Mesothelial cell of epicardium (in vitro differentiated cells): ENCODE measurements at places on chromosomes 5 and 9. TPM values are rescaled to one million over a fixed set of nuclear protein-coding genes. Genes with fewer than 3 reads are reported as not detected.

The ANXA1 gene
- total RNA-seq = 166 to 189 TPM (median 183 TPM) in 3 replicates

The PCDHGA9 gene
- total RNA-seq = 2.1 to 2.3 TPM (median 2.3 TPM) in 3 replicates

The TOR1A gene
- total RNA-seq = 33.7 to 34.8 TPM (median 33.8 TPM) in 3 replicates

The FAM169A gene
- total RNA-seq = 22.6 to 23.7 TPM (median 23.5 TPM) in 3 replicates

The CDKN2B gene
- total RNA-seq = 40.3 to 47.6 TPM (median 45.2 TPM) in 3 replicates

DNA sequence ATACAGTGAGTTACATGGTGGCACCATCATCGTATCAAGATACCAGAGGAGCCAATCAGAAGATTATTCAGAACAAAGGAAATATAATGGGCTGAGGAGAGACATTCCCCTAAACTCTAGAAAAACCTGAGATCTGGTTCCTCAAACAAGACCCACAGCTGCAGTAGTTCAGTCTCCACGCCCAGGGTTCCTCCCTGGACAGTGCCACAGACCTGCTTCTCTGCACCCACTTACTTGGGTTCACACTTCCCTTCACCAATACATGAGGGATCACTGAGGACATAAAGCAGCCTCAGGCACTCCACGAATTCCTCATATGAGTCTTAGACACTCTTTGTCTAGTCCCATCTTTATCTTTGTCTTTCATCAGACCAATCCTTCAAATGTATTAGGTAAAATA, 101.7 kb downstream of the APTX start:
- peaks cover 3% of the 10 kb centered on the region for H3K4me1 ChIP-seq
- H3K36me3 ChIP-seq = no peaks in the 10 kb centered on the region
- DNase-seq = no peak
- no peak overlapping the region for H3K4me3 ChIP-seq

- H3K27me3 ChIP-seq = no peaks in the 10 kb centered on the region
- peak overlapping the region; percentile 86 for H3K27ac ChIP-seq
- H3K4me1 ChIP-seq = peaks cover 40% of the 10 kb centered on the region
Measured at GRCh38 chr5:80116465-80116864, 81.3 kb downstream of the THBS4 start.

DNA sequence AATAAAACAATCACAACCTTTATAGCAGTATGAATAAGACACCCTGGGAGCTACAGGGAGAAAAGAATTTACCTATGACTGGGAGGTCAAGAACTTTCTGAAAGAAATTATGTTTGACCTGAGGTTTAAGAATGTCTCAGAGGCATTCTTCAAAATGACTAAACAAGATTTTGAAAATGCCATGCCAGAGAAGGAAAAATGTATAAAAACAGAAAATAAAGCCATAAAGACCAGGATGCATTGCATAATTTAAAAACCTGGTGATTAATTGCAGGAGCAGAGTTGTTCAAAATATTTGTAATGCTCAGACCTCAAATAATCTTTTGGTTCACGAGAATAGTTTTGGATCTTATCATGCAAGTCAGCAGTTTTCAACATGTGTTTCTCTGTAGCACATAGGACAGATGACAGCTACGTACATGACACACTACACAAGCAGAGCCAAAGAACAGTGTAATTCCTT, 954.7 kb upstream of the ARRDC3 start:
- DNase-seq = no peak
- H3K36me3 ChIP-seq = no peaks in the 10 kb centered on the region
- peaks cover 12% of the 10 kb centered on the region for H3K4me1 ChIP-seq

- peak; percentile 7 for DNase-seq
- no peak overlapping the region for H3K27ac ChIP-seq
- no peak overlapping the region for H3K4me3 ChIP-seq
Measured at GRCh38 chr9:69151506-69151905, 22.6 kb upstream of the TJP2 start.

- H3K4me3 ChIP-seq = no peak overlapping the region
- peaks cover 30% of the 10 kb centered on the region for H3K27me3 ChIP-seq
- no peak overlapping the region for H3K27ac ChIP-seq
Measured at GRCh38 chr5:164650427-164650826, 1145.0 kb downstream of the MAT2B start.

DNA sequence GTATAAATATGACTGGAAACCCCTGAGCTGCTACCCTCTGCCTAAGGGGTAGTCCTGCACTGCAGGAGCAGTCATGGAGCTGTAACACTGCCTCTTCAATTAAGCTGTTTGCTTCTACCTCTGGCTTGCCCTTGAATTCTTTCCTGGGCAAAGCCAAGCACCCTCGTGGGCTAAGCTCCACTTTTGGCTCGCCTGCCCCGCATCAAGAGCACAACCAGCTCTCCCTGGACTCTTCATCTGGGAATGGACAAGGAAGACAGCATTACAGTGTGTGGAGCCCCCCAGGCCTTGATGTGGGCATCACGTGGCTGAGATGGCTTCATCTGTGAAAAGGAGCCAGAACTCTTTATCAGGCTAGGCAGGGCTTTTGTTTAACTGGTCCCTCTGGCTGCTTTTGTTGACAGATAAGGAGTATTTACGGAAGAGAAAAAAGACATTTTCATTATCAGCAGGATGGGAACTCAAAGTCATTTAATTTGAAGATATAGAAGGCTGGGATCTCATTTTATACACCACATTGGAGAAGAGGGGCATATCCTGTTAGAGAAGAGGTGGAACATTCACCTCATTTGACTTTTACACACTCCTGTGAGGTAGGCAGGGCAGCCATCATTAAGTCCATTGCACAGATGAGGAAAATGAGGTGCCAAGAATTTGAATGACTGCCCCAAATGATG, 137.8 kb downstream of the SEMA6A start:
- no peak overlapping the region for H3K27ac ChIP-seq
- no peak for DNase-seq
- peaks cover 21% of the 10 kb centered on the region for H3K4me1 ChIP-seq
- no peak overlapping the region for H3K4me3 ChIP-seq
- no peaks in the 10 kb centered on the region for H3K27me3 ChIP-seq
- peaks cover 4% of the 10 kb centered on the region for H3K36me3 ChIP-seq

DNA sequence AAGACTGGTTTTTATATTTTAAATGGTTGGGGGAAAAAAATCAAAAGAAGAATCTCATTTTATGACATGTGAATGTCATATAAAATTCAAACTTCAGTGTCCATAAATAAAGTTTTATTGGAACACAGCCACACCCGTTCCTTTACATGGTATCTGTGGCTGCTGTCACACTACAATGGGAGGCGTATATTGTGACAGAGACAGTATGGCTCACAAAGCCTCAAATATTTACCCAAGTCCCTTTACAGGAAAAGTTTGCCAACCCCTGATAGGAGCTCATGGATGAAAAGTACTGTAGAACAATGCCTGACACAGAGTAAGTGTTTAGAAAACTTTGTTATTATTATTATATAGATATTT, 5.2 kb upstream of the DUSP1 start:
- H3K36me3 ChIP-seq = no peaks in the 10 kb centered on the region
- no peak for DNase-seq
- peaks cover 23% of the 10 kb centered on the region for H3K4me1 ChIP-seq
- no peak overlapping the region for H3K27ac ChIP-seq

- DNase-seq = no peak
- no peak overlapping the region for H3K4me3 ChIP-seq
- H3K27me3 ChIP-seq = no peaks in the 10 kb centered on the region
- peaks cover 1% of the 10 kb centered on the region for H3K36me3 ChIP-seq
Measured at GRCh38 chr5:12292610-12293204, 388.5 kb upstream of the CTNND2 start.

DNA sequence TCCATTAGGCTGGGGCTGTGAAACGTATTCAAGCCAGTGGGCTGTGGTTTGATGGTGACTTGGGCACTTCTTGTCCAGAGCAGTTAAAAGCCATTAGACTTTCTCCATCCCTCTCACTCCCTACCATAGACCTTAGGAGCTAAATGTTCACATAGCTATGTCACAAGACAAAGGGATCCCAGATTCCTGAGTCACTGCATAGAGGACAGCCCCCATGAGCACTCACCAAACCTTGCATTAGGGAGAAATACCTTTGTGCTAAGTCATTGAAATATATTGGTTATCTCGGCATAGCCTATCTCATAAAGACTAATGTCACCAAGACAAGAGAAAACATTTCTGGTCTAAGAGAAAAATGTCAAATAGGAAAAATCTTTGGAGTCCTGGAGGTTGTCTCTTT, 104.3 kb downstream of the TRPM6 start:
- no peak for DNase-seq
- H3K36me3 ChIP-seq = no peaks in the 10 kb centered on the region
- no peak overlapping the region for H3K4me3 ChIP-seq
- H3K4me1 ChIP-seq = no peaks in the 10 kb centered on the region
- no peak overlapping the region for H3K27ac ChIP-seq

- DNase-seq = no peak
- H3K27ac ChIP-seq = no peak overlapping the region
- peaks cover 37% of the 10 kb centered on the region for H3K4me1 ChIP-seq
Measured at GRCh38 chr9:126330536-126330935, 3.9 kb downstream of the MVB12B start.

DNA sequence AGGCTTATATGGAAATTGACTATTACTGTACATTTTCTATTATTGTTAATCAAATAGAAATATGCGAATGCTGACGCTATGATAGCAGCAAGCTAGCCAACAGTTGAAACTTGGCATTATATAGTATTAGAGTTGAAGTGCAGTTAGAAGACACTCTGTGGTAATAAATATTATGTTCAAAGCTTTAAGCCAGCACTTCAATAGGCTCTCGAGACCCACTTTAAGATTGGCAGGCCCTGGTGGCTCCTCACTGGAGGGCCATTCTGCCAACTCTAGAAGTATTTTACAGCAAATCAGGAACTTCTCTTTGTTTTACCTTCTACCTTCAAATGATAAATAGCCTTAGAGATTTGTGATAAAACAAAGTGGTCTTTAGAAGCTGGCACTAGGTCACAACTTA, 2029.0 kb upstream of the WWC1 start:
- H3K27ac ChIP-seq = no peak overlapping the region
- no peak overlapping the region for H3K4me3 ChIP-seq
- DNase-seq = no peak
- no peaks in the 10 kb centered on the region for H3K36me3 ChIP-seq

DNA sequence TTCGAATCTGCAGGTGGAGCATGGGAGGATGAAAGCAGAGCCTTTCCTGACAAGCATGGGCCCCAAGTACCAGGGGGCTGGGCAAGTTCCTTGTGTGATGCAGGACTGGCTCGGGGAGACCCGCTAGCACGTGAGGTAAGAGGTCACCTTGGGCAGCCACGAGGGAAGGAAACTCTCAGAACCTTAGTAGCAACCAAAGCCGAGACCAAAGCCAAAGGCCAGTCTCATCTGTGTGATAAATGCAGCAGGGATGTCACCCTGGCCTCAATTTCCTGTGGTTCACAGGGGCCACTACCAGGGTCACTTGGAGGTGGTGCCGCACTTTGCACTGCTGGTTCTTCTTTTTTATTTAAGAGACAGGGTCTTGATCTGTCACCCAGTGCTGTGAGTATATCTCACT, 39.5 kb downstream of the PRRT1B start:
- H3K4me3 ChIP-seq = no peak overlapping the region
- no peaks in the 10 kb centered on the region for H3K4me1 ChIP-seq
- H3K27me3 ChIP-seq = no peaks in the 10 kb centered on the region
- peaks cover 19% of the 10 kb centered on the region for H3K36me3 ChIP-seq
- no peak overlapping the region for H3K27ac ChIP-seq

- H3K36me3 ChIP-seq = no peaks in the 10 kb centered on the region
- H3K4me1 ChIP-seq = no peaks in the 10 kb centered on the region
- peaks cover 44% of the 10 kb centered on the region for H3K27me3 ChIP-seq
- no peak overlapping the region for H3K27ac ChIP-seq
- H3K4me3 ChIP-seq = no peak overlapping the region
Measured at GRCh38 chr9:83472764-83473163, 65.4 kb downstream of the FRMD3 start.

DNA sequence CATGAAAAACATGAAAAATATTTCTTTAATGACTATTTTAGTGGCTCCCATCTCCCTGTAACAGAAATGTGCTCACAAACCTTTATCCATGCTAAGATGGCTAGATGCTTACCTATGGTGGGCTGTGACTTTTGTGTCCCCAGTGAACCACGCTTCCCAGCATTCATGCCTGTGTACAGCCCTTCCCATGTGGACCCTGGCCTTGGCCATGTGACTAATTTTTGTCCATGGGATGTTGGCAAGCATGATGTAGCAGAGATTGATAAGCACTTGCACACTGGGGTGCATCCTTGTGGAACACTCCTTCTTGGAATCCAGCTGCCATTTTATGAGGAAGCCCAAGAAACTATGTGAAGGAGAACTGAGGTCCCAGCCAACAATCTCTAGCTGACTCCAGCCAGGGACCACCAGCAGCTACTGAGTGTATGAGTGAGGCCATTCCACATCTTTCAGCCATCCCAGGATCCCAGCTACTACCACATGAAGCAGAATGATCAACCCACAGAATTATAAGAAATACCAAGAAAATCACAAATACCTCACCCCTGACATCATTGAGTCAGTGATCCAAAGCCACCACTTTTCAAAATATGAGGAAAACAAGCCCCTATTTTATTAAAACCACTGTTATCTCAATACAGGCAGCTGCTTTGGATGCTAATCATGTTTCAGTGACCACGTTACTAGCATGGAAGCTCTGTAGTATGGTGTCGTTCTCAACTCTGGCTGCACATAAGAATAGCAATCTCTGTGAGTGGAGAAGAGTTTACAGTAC, 16.1 kb upstream of the RAI14 start:
- H3K36me3 ChIP-seq = no peaks in the 10 kb centered on the region
- H3K4me3 ChIP-seq = no peak overlapping the region
- no peaks in the 10 kb centered on the region for H3K27me3 ChIP-seq

GRCh38 chr5:179371121-179371510, 25.9 kb upstream of the ADAMTS2 start:
- peaks cover 6% of the 10 kb centered on the region for H3K27me3 ChIP-seq
- no peak overlapping the region for H3K4me3 ChIP-seq
- no peak overlapping the region for H3K27ac ChIP-seq
- no peak for DNase-seq
- no peaks in the 10 kb centered on the region for H3K36me3 ChIP-seq

GRCh38 chr5:36644727-36645126, 38.3 kb downstream of the SLC1A3 start:
- DNase-seq = no peak
- H3K4me1 ChIP-seq = peaks cover 30% of the 10 kb centered on the region
- H3K36me3 ChIP-seq = peaks cover 18% of the 10 kb centered on the region
- no peaks in the 10 kb centered on the region for H3K27me3 ChIP-seq
- no peak overlapping the region for H3K4me3 ChIP-seq

GRCh38 chr9:137680444-137681358, 61.9 kb downstream of the EHMT1 start:
- H3K27ac ChIP-seq = peak overlapping the region; percentile 61
- peaks cover 28% of the 10 kb centered on the region for H3K4me1 ChIP-seq
- no peaks in the 10 kb centered on the region for H3K36me3 ChIP-seq
- H3K27me3 ChIP-seq = no peaks in the 10 kb centered on the region
- no peak overlapping the region for H3K4me3 ChIP-seq

- H3K36me3 ChIP-seq = no peaks in the 10 kb centered on the region
- no peak overlapping the region for H3K27ac ChIP-seq
- peaks cover 1% of the 10 kb centered on the region for H3K27me3 ChIP-seq
Measured at GRCh38 chr5:148459669-148460068, 75.9 kb downstream of the FBXO38 start.

GRCh38 chr5:75510836-75511434, 494 bp downstream of the CERT1 start:
- H3K4me1 ChIP-seq = peaks cover 38% of the 10 kb centered on the region
- no peak for DNase-seq
- H3K27me3 ChIP-seq = no peaks in the 10 kb centered on the region
- peak overlapping the region; percentile 98 for H3K27ac ChIP-seq
